Skin of body (tissue), 3 donors: ENCODE measurements at places on chromosomes 16 and 17. TPM values are rescaled to one million over a fixed set of nuclear protein-coding genes. Genes with fewer than 3 reads are reported as not detected.

DNA sequence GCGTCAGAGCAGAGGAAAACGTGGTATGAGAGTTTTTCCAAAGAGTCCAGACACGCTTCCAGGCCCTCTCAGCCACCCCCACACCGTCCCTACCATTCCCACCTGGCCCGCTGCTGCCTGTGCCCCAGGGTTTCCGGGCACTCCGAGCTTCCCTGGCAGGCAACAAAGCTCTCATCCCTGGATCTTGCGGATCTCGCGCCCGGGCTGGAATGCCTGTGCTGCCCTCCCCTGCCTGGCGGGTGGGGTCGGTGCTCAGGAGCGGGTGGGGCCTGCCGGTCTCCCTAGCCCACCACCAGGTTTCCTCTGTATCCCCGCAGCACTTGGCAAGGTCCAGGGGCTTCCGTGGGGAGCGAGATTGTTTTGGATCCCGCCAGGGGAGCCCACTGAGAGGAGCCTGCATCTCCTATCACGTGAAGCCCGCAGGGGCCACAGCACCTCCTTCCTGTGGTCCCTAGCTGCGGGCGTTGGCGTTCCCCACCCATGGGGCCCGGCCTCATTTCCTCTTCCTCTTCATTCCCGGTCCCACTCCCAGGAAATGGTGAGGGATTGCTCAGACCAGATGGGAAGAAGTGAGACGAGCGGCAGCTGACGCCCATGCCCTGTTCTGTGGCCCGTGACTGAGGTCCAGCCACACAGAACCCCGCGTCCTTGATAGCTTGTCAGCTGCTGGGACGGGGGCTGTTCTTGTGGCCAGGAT, 11.0 kb downstream of the TBC1D24 start:
- DNase-seq, result no peak

DNA sequence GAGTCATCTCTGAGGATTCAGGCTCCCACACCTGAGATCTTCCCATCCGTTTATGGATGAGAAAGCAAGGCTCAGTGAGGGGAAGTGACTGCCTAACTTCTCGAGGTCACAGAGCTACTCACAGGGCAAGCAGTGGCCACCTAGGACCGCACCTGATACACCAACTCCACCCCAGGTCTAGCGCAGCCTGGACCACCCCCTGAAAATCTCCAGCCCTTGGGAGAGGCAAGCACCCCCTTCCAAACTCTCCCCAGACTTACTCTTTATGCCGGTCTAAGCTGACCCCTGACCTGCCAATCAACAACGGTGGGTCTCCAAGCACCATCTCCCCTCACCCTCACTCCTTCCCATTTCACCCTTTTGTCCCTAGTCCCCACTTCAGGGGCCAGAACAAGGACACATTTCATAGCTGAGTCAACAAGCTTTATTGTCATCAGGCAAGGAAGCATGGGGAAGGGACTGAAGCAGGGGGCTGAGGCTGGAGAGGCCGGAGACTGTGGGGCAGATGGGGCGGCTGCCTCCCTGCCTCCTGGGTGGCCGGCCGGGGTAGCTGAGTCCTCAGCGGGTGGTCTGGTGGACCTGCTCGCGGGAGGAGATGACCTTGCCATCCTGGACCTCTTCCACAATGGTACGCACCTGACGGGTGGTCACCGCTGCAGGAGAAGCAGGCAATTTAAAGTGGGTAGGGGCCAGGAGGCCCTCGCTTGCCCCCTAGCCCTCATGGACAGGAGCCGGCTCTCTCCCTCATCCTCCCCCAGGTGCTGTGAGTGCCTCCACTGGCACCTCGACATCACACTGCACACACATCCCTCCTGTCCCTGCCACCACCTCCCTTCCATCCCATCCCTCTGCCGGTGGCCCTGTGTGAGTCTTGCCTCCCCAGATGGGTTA, 5.1 kb downstream of the KRT17 start:
- DNase-seq, result no peak

DNA sequence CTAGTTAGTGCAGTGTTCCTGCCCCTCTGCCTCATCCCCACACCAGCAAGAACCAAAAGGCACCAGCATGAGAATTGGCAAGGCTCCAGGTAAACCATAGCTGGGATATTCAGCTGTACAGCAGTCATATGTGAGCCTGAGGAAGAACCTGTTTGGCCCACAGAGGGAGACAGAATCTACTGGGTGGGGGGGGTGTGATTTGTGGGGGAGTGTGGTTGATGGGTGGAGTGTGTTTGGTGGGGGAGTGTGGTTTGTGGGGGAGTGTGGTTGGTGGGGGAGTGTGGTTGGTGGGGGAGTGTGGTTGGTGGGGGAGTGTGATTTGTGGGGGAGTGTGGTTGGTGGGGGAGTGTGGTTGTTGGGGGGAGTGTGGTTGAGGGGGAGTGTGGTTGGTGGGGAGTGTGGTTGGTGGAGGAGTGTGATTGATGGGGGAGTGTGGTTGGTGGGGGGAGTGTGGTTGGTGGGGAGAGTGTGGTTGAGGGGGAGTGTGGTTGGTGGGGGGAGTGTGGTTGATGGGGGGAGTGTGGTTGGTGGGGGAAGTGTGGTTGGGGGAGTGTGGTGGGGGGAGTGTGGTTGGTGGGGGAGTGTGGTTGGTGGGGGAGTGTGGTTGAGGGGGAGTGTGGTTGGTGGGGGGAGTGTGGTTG, 19.5 kb downstream of the MINK1 start:
- DNase-seq, result no peak

DNA sequence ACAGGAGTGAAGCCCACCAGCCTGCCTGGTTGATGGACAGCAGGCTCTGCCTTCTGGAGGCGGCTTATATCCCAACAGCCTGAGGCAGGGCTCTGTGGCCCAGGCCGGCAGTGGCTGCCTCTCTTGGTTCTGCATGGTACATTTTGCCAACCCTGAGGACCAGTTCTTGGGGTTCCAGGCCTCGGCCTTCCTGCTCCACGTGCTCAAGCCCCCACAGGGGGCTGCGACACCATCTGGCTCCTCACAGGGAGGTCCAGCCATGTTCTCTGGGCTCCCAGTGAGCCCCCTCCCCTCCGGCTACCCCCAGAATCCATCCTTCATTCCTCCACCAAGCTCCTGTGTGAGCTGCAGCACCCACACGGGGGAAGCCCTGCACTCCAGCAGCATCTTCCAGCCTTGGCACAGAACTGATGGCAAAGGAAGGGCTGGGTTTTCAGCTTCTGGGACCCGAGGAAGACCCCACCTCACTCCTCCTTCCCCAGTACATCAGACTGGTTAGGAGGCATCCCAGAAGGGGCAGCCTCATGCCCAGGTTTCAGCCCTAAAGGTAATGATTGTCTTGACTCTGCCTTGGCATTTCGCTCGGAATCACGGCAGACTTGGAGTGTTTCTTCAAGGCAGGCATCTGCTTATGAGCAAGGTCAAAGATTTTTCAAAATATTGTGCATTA, 231.2 kb downstream of the CPPED1 start:
- no peak for DNase-seq

GRCh38 chr17:73410586-73411312, 98.9 kb upstream of the CDC42EP4 start:
- DNase-seq, result peak; percentile 28

DNA sequence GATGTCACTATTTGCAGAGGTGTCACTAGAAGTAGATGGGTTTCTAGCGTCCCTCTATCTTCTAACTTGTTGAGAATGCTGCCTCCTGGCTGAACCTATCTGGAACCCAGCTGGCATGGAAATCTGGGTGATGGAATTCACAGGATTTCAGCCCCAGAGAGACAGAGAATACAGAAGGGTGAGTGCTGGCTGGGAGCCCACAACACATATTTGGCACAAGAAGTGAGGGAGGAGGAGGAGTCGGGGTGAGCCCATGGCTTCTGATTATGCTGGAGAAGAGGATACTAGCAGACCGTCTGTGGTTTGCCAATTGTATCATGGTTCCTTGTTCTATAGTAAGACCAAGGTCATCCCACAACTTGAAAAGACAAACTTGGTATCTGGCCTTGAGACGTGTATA, 557.8 kb upstream of the SALL1 start:
- DNase-seq, result no peak

- no peak for DNase-seq
These were observed 35.6 kb upstream of the CACNG4 start for GRCh38 chr17:66928949-66929348.

DNA sequence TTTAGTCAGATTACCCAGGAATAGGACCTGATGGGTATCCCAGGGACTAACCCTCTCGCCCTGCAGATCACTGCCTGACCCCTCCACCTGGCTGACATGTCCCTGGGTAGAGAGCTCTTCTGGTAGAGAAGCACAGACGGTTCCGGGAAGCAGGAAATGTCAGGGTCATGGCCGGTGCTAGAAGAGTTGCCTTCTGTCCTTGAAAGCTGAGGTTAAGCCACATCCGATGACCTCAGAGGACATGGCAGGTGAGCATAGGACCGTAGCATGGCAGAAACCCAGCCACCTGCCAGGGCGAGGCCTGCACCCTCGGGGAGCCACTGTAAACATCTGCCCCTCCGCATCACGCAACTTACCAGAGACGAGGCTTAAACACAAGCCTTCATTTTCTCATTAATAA, 483.7 kb downstream of the SOX9 start:
- DNase-seq, result no peak

- no peak for DNase-seq
These were observed 8.1 kb downstream of the WIPI1 start for GRCh38 chr17:68449021-68449739.

GRCh38 chr17:74822939-74823367, 36.7 kb downstream of the GRIN2C start:
- peak; percentile 14 for DNase-seq

- no peak for DNase-seq
These were observed 15.2 kb downstream of the SLC12A3 start for GRCh38 chr16:56880176-56880575.

GRCh38 chr17:79618383-79619067, 7.7 kb upstream of the RBFOX3 start:
- peak; percentile 31 for DNase-seq

DNA sequence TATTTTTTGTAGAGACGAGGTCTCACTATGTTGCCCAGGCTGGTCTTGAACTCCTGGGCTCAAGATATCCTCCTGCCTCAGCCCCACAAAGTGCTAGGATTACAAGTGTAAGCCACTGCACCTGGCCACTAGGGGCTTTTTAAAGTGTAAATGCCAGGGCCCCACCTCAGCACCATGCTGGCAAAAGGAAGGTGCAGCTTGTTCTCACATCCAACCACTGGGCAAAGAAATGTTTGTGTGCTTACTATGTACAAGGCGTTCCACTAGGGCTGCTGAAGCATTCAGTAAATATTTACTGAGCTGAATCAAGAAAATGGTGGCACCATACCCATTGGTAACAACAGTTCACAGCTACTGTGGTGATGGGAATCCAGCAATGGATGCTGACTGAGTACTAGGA, 22.6 kb downstream of the COG1 start:
- no peak for DNase-seq

DNA sequence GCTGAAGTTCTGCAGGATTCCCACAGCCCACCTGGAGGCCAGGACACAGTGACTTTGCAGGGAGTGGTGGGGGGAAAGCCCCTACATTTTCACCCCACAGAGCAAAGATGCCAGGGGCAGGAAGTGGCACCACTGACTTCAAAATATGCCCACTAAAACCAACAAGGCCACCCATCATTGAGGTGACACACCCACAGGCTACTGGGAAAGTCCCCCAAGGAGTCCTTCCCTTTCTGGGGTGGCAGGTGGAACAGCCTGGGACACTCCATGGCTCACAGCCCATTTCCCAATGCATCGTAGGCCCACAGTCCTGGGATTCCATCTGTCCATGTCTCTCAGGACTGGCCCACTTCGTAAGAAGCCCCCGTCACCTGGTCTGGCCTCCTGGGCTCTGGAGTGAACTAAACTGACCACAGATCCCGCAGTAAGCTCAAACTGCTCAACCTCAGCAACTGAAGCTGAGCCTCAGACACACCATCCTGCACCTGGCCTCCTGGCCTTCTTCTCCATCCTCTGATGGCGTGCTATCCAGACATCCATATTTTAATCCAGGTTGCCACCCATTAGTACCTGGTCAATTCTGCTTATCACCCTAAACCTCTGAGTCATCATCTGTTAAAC, 7.5 kb upstream of the CCL1 start:
- DNase-seq, result no peak

DNA sequence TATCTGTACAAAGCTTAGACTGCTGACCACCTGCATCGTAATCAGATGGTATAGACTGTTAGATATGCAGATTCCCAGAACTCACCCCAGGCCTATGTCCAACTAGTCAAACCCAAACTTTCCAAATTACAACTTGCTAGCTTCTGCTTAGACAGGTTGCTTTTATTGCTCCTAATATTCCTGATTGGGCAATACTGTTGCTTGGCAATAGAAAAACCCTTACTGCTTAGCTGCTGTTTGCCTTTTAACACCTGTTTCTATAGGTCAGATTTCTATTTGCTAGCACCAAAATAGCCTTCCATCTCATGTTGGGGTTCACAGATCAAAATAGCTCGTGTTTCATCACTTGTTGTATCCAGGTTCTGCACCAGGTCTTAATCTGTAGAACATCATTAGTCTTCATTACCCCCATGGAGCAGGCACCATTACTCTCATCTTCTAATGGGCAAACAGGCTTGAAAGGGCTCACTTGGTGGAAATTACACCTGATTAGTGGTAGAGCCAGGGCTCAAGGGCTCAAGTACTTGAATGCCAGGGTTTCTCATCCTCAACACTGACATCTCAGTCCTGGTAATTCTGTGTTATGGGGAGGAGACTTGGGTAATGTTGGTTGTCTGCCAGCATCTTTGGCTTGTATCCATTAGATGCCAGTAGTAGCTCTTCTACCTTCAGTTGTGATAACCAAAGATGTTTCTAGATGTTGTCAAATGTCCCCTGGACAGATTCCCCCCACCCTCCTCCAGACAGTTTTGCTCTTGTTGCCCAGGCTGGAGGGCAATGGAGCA, 2.7 kb downstream of the ZP2 start:
- no peak for DNase-seq

- no peak for DNase-seq
These were observed 113.5 kb downstream of the NPIPB5 start for GRCh38 chr16:22624038-22624799.

GRCh38 chr17:77433385-77434135, 292.8 kb downstream of the SEC14L1 start:
- no peak for DNase-seq

Gene ADORA2B
- 11.2 TPM for total RNA-seq

Gene PPY
- not detected for total RNA-seq

Gene WNT9B
- not detected for total RNA-seq

Gene GALR2
- not detected for total RNA-seq

Gene RAB26
- total RNA-seq, result 1.6 TPM

Gene TMEM238L
- total RNA-seq, result 0.30 TPM

Gene IQCK
- 11.4 TPM for total RNA-seq

Gene DNAH2
- total RNA-seq, result 0.10 TPM

Gene SYT17
- 3.1 TPM for total RNA-seq

Gene PRSS53
- 1.5 TPM for total RNA-seq

Gene KAT8
- total RNA-seq, result 41.3 TPM
